ENCODE measurements at places on chromosomes 6 and 20.
A peak's percentile ranks its signal among the peaks of the same experiment; 100 is the strongest.

DNA sequence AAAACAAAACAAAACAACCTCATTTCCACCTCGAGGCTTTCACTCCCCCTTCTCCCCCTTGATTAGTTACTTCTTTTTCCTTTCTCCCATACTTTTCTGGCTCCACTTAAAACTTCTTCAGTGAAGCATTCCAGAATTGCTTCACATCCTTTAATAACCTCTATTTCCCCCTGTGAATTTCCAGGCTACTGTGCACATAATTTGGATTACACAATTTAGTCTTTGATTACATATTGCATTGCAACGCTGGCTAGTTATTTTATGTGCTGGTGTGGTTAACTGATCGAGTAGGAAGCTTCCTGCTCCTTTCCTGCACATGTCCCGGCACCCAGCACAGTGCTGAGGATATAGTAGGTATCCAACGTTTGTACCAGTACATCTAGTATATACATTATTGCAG, 28.1 kb upstream of the EEF1E1 start:
- DNase-seq = no peak

DNA sequence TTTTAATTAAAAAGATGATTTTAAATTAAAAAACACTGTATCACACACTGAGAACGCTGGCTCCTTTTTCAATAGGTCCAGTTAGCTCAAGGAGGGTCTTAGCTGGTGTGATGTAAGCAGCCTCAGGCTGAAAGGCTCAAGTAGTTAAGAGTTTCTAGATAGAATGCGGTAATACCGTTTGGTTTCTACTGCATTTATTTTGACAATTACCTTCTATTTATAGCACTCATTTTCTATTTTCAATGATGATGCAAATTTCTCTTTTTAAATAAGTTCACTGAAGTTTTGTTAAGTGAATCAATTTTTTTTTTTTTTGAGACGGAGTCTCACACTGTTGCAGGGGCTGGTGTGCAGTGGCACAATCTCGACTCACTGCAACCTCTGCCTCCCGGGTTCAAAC, 87.1 kb downstream of the PREX1 start:
- no peak for DNase-seq

DNA sequence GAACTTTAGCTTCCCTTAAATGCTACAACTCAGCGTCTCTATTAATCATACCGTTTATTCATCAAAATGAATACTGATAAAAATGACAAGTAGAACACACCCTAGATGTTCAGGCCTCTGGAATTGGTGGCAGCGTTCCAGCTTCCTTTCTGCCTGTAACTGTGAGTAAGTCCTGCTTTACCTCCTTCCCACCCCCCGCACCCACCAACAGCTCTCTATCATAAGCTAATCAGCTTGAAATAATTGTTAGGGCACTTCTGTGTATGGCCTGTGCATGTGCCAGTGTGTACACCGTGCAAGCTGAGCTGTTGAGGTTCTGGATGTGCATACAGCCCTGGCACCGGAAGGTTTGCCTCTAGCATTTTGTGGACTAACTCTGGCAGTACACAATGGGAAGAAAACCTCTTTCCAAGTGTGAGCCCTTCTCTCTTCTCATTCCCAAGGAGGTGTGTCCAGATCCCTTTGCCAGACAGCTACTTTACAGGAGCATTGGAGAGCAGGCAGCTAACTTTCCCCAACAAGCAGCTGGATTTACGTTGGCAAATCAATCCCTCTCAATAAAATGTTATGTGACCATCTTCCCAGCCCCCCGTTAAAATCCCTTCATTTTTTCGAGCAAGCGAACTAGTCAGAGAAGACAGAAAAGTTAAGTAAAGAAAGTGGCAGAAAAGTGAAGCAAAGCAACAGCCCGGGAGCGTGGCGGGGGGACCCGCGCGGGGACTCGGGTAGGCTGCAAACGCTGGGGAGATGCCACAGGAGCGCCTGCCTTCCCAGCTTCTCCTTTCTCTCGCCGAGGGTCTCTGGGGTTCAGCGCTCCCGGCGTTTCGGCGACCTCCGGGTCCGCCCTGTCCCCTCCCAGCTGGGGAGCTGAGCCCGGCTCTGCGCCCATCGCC, 803 bp upstream of the ADGRG6 start:
- no peak for DNase-seq

DNA sequence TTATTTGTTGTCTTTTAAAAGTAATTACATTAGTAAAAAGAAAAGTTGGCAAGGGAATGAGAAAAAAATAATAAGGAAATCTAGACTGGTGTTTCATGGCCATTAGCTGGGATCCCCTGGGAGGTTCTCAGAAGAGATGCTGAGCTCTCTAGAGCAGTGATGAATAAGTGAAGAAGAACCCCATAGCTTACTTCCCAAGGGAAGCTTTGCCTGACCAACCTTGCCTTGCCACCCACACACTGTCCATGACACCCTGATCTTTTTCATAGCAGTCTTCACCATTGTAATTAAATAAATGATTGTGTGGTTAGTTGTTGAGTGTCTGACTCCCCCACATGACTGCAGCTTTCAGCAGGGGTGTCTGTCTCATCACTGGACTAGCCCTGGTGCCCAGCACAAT, 5.9 kb downstream of the C6orf163 start:
- no peak for DNase-seq

DNA sequence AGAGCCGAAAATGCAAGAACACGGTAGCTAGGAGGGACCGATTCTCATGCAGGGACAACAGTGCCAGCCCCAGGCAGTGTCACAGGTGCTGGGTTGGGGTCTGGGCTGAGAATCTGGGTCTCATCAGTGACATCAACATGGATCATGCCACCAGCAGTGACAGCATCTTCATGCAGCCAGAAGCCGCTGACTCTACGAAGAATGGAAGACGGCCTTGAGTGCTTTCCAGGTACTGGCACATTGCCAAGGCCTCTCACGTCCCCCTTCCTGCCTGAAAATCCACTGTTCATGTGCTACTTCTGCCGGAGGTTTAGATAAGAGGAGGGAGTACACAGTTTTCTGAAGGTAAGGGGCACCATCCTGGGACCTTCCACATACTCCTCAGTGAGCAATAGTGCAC, 141.1 kb upstream of the FOXQ1 start:
- no peak for DNase-seq

GRCh38 chr6:150333585-150333941, 35.2 kb upstream of the IYD start:
- no peak for DNase-seq

- DNase-seq = peak; percentile 36
Observed at GRCh38 chr6:166419286-166419685, 36.5 kb upstream of the MPC1 start.

DNA sequence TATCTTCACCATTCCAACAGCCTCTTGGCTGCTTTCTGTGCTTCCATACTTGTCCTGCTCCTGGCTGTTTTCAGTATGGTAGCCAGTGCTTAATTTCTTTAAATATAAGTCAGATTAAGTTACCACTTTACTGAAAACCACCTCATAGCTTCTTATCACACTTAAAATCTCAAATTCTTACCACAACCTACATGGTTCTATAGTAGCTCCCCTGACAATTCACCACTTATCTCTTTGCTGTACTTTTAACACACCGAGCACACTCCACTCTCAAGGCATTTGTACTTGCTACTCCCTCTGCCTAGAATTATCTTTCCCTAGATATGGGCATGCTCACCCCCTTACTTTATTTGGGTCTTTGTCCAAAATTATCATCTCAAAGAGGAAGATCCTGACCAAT, 369.0 kb downstream of the TENT5A start:
- no peak for DNase-seq

- DNase-seq = peak; percentile 16
Observed at GRCh38 chr6:7723041-7723447, 2.9 kb upstream of the BMP6 start.

DNA sequence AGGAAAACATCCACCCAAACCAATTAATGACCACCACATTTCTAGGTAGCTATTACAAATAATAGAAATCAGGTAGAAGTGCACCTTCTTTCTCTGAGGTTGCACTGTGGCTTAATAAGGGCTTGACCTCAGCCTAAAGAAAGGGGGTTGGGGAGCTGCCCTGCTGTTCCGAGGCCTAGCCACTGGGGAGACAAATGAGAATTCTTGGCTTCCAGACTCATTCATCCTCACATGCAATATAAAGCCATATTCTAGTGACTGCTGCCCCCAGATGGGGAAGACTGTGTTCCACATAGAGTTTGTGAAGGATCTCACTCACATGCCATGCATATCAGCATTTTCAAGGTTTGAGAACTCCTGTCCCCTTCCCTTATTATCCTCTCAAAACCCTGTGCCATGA, 22.9 kb downstream of the SAYSD1 start:
- DNase-seq = no peak

- DNase-seq = no peak
Observed at GRCh38 chr20:17571153-17571527, 1.3 kb downstream of the DSTN start.

DNA sequence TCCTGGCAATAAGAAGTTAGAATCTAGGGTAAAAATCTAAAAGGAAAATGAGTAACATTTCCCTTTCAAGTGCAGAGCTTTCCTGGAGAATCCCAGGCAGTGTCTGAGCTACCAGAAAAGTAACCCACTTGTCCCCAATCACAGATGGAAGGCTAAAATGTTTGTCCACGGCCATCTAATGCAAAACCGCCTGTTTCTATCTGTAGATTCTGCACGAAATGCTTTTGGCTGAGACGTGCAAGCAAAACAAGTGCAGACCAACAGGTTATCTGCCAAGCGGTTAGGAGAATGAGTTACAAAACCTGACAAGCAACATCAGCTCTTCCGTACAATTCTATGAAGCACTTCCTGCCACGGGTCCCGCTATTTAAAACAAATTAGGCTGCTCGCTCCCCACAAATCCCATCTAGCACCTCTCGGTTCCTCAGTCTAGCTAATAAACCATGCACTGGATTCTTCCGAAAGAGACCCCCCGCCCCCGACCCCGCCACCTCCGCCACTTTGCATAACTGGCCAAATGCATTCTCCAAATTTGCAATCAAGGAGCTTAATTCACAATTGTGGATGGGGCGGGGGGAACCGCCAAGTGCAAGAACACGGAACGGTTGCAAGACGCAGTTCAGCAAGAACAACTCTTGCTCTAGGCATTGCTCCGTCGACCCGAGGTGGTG, 1.4 kb downstream of the ELOVL5 start:
- no peak for DNase-seq

- DNase-seq = no peak
Observed at GRCh38 chr6:98842342-98843180, 8.2 kb downstream of the POU3F2 start.

- no peak for DNase-seq
Observed at GRCh38 chr6:162271922-162272321, 455.6 kb downstream of the PRKN start.

DNA sequence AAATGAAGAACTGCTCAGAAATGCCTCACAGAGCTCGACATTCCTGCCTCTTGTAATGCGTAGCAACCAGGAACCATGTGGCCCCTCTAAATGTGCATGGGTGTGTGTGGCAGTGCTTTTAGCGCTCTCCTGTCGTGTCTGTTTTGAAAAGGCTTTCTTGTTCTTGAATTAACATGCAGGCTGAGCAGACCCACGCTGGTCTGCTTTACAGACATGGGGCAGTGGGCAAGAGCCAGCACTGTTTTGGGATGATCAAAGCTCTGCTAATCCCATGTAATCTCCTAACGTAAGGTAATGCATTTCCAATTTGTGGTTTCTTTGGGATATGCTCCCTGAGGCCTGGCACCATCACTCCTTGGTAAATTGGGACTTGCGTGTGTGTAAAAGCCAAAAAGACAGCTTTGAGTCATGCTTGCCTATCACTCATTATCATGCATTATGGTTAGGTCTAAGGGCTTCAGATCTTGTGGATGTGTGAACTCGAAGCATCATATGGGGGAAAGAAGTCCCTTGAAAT, 11.8 kb downstream of the RIPOR2 start:
- no peak for DNase-seq

GRCh38 chr20:41978246-41978790, 360.1 kb upstream of the CHD6 start:
- DNase-seq = no peak

GRCh38 chr20:46731770-46732169, 22.3 kb downstream of the SLC2A10 start:
- no peak for DNase-seq

- DNase-seq = no peak
Observed at GRCh38 chr20:1861347-1861976, 33.7 kb upstream of the SIRPA start.

GRCh38 chr6:89372506-89372901, 20.0 kb upstream of the UBE2J1 start:
- DNase-seq = no peak

- DNase-seq = no peak
Observed at GRCh38 chr6:10099529-10100140, 315.2 kb downstream of the TFAP2A start.

GRCh38 chr20:53175135-53175780, 203.1 kb downstream of the TSHZ2 start:
- DNase-seq = no peak

GRCh38 chr6:8499540-8499939, 64.2 kb upstream of the SLC35B3 start:
- no peak for DNase-seq

- DNase-seq = no peak
Observed at GRCh38 chr6:137148306-137149034, 25.0 kb downstream of the IL22RA2 start.

DNA sequence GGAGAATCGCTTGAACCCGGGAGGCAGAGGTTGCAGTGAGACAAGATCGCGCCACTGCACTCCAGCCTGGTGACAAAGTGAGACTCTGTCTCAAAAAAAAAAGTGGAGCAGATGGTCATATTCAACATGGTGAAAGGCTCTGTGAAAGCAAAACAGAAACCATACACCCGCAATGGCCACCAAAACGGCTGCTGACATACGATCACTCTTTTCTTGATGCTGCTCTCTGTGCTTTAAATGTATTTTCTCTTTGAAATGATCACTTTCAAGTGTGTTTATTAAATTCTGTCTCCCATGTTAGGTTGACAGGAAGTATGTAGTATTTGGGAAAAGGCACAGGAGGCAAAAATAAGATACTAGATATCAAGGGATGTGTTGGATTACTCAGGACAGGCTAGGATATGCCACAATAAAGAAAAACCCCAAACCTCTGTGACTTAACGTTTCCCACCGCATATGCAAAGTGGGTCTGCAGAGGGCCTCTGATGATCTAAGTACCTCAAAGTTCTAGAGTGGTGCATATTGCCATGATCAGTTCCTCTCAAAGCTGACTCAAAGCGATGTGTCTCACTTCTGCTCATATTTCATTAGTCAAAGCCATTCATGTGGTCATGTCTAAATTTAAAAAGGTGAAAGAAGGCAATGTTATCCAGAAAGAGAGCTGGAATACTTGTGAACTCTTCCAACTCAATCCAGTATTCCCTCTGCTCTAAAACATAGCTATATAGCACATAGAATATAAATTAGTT, 155.1 kb upstream of the SOX4 start:
- DNase-seq = no peak

- no peak for DNase-seq
Observed at GRCh38 chr6:35181933-35182612, 31.7 kb upstream of the SCUBE3 start.

GRCh38 chr20:17562804-17563305, 7.0 kb upstream of the DSTN start:
- DNase-seq = no peak

DNA sequence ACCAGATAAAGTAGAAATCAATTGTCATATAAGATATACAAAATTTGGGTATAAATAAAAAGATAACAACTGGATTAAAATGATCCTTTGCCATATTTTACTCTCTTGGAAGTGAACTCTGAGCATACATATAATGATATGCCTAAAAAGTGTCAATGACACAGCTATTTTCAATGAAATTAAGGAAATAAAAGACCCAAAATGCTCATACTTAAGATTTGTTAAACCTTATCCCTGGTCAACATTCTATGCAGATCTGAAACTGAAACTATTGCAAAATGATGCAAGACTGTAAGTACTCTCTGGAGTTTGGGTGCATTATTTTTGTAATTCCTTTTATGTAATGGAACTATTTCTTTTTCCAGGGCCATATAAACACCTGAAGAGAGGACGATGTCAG, 119.0 kb upstream of the SGK1 start:
- DNase-seq = no peak

GRCh38 chr6:1820714-1821113, 211.0 kb downstream of the FOXC1 start:
- DNase-seq = no peak
